Activated naive CD8-positive, alpha-beta T cell treated with anti-CD3 and anti-CD28 coated beads, Interleukin-2, amount 50 U/mL, for 16 hours (primary cell): ENCODE measurements at places on chromosomes 3 and 15.

DNA sequence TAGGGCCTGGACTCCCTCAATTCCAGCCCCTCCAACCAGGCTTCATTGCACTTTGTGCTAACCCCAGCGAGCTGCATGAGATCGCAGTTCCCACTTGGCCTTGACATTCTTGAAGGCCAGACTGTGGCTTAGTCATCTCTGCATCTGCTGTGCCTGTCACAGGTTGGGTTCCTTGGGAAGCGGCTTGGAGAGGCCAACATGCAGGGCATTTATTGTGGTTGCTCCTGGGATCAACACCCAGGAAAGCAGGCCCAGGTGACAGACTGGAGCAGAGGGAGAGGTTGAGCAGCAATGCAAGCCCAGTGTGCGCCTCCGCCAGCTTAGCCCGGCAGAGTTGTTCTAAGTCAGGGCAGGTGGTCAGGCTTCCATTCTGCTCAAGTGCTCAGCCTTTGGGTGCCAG, 10.5 kb downstream of the ABCF3 start:
- DNase-seq, result no peak

GRCh38 chr15:89416339-89417183, 79.8 kb downstream of the RHCG start:
- DNase-seq, result peak; percentile 38

GRCh38 chr3:123198372-123198771, 3.4 kb upstream of the SEC22A start:
- no peak for DNase-seq

GRCh38 chr3:38627956-38628355, 21.5 kb downstream of the SCN5A start:
- no peak for DNase-seq
